ENCODE measurements at places on chromosomes 7 and 10. TPM values are rescaled to one million over a fixed set of nuclear protein-coding genes. Genes with fewer than 3 reads are reported as not detected.

STAG3 gene
- total RNA-seq: 5.2 TPM

ELOVL3 gene
- 0.17 TPM for total RNA-seq

PNPLA8 gene
- 11.1 TPM for total RNA-seq

PRSS37 gene
- not detected for total RNA-seq

TAS2R4 gene
- total RNA-seq: 1.1 TPM

BTBD16 gene
- total RNA-seq: not detected

HIPK2 gene
- total RNA-seq: 25.3 TPM

GIMAP7 gene
- 0.37 TPM for total RNA-seq

DNA sequence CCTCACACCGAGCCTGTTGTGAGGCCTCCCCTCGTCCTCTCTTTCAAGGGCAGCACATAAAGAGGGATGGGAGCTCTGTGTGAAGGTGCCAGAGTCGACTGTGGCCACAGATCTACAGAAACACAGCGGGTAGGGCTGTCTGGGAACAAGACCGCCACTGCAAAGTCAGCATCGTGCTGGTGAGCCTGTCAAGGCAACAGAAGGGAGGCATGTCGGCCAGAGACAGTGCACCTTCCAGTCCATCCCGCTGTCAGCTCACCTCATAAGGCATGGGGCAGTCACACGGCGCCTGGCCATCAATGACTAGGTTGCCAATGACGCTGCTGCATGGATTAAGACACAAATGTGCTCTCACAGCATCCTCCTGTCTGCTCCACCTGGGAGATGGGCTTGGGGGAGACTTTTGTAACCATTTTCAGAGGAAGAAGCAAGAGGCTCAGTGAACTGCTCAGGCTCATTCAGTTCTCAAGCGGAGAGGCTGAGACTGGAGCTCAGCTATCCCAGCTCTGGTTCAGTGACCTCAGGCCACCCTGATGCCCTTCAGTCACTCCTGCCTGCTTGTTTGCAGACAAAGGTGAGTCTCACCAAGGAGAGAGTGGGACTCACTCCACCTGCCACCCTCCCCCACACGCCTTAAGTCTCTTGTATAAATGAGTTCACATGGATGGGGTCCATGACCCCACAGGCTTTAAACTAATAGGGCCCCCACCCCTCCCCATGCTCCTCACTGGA lies 125.5 kb downstream of the SORBS1 start:
- no peaks in the 10 kb centered on the region for H3K27me3 ChIP-seq
- DNase-seq: no peak
- peak overlapping the region; percentile 22 for H3K27ac ChIP-seq
- H3K4me1 ChIP-seq: peaks cover 2% of the 10 kb centered on the region
- peaks cover 8% of the 10 kb centered on the region for H3K36me3 ChIP-seq
- H3K4me3 ChIP-seq: no peak overlapping the region

DNA sequence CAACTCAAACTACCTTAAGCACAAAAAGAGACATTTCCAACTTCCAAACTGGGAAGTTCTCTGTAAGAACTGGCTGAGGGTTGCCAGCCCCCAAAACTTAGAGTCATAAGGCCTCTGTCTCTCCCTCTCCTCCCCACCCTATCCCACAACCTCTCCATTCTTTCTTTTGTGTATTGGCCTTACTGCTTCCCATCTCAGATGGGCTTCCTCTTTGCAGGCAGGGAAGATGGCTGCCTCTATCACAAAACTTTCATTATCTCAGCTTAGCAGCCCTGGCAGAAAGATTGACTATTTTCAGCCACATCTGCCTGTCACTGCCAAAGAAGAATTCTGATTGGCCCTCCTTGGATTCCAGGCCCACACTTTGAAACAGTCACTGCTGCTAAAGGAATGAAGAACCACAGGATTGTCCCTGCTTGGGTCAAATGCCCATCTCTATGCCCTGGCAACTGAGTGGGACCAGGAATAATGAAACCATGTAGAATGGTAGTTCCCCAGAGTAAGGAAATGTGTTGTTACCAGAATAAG lies 58.0 kb upstream of the PRKAR2B start:
- H3K36me3 ChIP-seq: no peaks in the 10 kb centered on the region
- no peak overlapping the region for H3K27ac ChIP-seq
- H3K27me3 ChIP-seq: peaks cover 4% of the 10 kb centered on the region
- H3K4me3 ChIP-seq: no peak overlapping the region
- H3K4me1 ChIP-seq: no peaks in the 10 kb centered on the region

DNA sequence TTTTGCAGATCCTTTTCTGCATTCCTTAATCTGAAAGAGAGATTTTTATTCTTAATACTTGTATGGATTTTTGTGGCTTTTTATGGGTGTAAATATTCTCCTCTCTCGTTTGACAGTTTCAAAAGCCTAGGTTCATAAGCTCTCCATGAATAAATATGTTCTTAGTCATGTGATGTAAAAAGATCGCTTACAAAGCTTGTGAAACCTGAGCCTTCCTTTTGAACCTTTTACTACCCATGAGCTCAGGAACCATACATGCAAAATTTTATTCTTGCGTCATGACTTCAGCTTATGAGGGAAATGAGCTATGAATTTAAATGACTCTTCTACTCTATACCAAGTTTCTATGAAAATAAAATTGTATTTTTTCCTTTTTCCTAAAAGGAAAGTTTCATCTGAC lies 98.7 kb downstream of the POLL start:
- H3K4me3 ChIP-seq: peak overlapping the region; percentile 39
- H3K27me3 ChIP-seq: no peaks in the 10 kb centered on the region
- H3K27ac ChIP-seq: peak overlapping the region; percentile 80
- no peak for DNase-seq
- H3K4me1 ChIP-seq: peaks cover 70% of the 10 kb centered on the region
- H3K36me3 ChIP-seq: no peaks in the 10 kb centered on the region

DNA sequence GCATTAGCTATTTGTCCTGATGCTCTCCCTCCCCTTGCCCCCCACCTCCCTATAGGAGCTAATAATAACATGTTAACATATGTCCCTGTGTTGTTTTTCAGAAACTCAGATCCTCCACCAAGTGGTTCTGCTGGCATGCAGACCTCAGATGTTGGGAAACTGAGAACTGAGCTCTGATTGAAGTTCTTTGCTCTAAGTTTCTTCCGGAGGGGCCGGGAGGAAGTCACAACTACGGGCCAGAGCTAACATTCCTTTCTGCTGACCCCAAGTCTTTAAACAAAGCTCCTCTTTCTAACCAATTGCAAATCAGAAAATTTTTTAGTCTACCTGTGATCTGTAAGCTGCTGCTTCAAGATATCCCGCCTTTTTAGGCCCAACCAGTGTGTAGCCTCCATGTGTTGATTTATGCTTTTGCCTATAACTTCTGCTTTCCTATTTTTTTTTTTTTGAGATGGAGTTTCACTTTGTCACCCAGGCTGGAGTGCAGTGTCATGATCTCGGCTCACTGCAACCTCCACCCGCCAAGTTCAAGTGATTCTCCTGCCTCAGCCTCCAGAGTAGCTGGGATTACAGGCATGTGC lies 66.6 kb downstream of the LYZL1 start:
- DNase-seq: no peak
- H3K4me1 ChIP-seq: 0 out of 2 replicates have a peak, but pooled peaks cover 5% of the 10 kb centered on the region
- no peaks in the 10 kb centered on the region for H3K27me3 ChIP-seq
- H3K36me3 ChIP-seq: no peaks in the 10 kb centered on the region
- no peak overlapping the region for H3K4me3 ChIP-seq
- H3K27ac ChIP-seq: no peak overlapping the region

- no peaks in the 10 kb centered on the region for H3K36me3 ChIP-seq
- H3K4me1 ChIP-seq: peaks cover 12% of the 10 kb centered on the region
- DNase-seq: peak; percentile 36
- H3K4me3 ChIP-seq: no peak overlapping the region
These were observed 193.7 kb upstream of the CSTF2T start for GRCh38 chr10:51892965-51893658.

DNA sequence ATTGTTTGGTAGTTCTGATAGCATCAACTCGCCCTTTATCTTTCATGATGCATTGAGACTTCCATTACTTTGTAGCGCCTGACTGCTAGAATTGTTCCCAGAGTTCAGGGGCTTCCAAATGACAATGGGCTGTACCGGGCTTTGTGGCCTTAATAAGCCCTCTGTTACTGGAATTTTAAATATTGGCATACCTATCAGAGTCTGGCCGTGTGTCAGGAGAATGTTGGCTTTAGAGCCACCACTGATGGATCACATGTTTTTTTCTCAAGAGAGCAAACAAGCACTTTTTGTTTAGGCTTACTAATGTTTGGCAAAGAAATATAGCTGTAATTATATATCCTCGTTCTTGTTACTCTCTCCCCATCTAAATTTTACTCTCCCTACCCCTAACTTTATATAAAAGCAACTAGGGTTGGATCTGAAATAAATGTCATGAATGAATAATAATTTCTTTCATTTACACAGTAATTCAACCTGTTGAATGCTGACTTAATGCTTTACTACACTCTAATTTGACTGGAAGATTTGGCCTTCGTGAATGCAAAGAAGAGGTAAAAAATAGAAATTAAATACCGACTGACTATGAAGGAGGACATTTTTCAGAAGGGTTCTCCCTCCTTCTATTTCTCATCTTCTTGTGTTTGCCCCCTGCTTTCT lies 396.7 kb downstream of the AUTS2 start:
- H3K4me1 ChIP-seq: no peaks in the 10 kb centered on the region
- no peak overlapping the region for H3K4me3 ChIP-seq
- no peaks in the 10 kb centered on the region for H3K36me3 ChIP-seq

DNA sequence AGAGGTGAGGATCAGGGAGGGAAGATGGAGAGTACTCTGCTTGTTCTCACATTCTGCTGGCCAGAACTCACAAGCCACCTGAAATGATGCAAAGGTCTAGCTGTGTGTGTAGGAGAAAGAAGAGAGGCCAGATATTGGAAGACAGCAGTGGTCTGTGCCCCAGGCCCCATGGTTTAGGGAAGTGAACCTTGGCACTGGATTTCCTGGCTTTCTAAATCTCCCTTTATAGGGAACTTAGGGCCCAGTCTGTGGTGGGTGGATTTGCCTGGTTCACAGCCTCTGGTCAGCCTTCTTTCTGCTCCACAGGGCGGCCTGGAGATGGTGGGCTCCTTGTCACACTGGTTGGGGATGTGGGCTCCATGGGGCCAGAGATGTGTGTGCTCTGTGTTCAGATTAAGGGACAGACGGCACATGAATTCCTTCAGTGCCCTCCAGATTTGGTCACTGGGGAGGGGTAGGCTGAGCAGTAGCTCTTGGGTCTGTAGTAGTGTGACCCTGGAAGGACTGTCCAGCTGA lies 9.5 kb upstream of the SH2D4B start:
- H3K36me3 ChIP-seq: peaks cover 15% of the 10 kb centered on the region
- no peak overlapping the region for H3K4me3 ChIP-seq
- peaks cover 25% of the 10 kb centered on the region for H3K4me1 ChIP-seq
- no peak overlapping the region for H3K27ac ChIP-seq
- no peak for DNase-seq

DNA sequence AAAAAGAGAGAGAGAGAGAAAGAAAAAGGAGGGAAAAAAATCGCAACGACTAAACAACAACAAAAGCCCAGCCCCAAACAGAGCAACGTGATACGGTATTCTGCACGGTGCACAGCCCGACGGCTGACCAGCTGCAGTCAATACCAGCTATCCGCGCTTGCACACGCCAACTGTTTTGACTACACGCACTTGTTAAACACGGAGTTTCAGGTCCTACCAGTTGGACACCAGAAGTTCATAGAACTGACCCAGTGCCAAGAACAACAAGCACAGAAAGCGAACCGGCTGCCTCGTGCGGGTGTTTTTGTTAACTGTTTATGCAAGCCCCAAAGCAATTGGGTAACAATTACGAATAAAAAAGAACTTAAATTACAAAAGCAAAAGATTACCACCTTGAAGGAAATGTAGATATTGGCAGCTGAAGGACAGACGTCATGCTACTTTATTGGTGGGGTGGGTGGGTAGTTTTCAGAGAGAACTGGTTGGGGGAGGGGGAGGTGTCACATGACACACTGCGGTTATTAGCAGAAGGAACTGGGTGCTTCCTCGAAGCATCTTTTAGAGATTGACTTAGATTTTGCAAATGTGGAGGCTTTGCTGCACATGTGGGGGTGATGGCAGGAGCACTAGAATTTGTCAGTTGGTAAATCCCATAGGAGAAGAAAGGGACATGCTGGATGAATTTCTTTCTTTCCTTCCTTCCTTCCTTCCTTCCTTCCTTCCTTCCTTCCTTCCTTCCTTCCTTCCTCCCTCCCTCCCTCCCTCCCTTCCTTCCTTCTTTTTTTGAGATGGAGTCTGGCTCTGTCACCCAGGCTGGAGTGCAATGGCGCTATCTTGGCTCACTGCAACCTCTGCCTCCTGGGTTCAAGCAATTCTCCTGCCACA lies 110.6 kb upstream of the EFCAB10 start:
- H3K27ac ChIP-seq: peak overlapping the region; percentile 99
- H3K36me3 ChIP-seq: peaks cover 16% of the 10 kb centered on the region
- no peaks in the 10 kb centered on the region for H3K27me3 ChIP-seq

DNA sequence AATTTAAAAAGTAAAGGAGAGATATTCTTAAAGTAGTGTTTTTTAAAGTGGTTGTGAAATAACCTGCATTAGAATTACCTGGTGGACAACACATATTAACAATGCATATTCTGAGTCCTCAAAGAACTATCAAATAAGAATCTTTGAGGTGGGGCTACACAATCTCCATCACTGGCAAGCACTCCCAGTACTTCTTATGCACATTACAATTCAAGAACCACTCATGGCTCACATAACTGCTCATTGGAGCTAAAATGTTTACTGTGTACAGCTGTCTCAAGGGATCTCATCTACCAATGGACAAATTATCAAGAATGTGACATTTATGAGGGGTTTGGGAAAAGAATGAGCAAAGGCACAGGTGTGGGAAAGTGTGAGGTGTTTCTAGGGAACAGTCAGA lies 692.0 kb downstream of the PHTF2 start:
- no peak for DNase-seq
- H3K4me1 ChIP-seq: peaks cover 65% of the 10 kb centered on the region
- no peak overlapping the region for H3K4me3 ChIP-seq
- H3K36me3 ChIP-seq: peaks cover 15% of the 10 kb centered on the region
- no peaks in the 10 kb centered on the region for H3K27me3 ChIP-seq

GRCh38 chr10:74640134-74640921 lies 186.1 kb upstream of the KAT6B start:
- no peaks in the 10 kb centered on the region for H3K27me3 ChIP-seq
- peaks cover 8% of the 10 kb centered on the region for H3K36me3 ChIP-seq
- no peak for DNase-seq
- no peak overlapping the region for H3K4me3 ChIP-seq
- peak overlapping the region; percentile 63 for H3K27ac ChIP-seq
- peaks cover 14% of the 10 kb centered on the region for H3K4me1 ChIP-seq

DNA sequence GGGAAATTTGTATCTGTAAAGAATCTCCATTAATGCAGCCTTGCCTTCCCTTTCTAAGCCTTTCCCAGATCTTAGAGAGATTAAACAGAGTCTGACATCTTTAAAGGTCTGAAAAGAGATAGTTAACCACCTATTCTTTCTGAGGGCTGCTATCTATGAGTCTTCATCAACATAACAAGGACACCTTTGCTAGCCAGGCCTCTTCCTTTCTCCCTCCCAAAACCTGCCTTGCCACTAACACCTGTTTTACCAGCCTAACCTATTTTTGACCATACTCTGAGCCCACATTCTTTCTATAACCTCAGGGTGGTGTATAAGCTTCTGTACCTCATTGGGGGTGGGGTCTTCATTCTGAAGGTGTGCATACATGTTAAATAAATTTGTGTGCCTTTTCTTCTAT lies 217.1 kb downstream of the IPMK start:
- H3K27ac ChIP-seq: peak overlapping the region; percentile 92
- H3K36me3 ChIP-seq: peaks cover 19% of the 10 kb centered on the region
- no peaks in the 10 kb centered on the region for H3K27me3 ChIP-seq
- DNase-seq: no peak
- H3K4me1 ChIP-seq: peaks cover 61% of the 10 kb centered on the region
- peak overlapping the region; percentile 31 for H3K4me3 ChIP-seq

All from WTC11 (cell line).